ENCODE measurements at places on chromosomes 7 and 10.

DNA sequence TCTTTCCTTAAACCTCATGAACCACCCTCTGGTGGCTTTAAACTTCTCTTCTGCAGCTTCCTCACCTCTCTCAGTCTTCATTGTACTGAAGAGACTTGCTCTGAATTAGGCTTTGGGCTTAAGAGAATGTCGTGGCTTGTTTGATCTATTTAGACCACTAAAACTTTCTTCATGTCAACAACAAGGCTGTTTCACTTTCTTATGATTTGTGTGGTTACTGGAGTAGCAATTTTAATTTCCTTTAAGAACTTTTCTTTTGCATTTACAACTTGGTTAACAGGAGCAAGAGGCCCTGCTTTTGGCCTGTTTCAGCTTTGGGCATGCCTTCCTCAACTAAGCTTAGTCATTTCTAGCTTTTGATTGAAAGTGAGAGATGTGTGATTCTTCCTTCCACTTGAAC, 38.1 kb upstream of the CDHR3 start:
- DNase-seq: no peak

GRCh38 chr7:47783456-47784223, 164.6 kb downstream of the PKD1L1 start:
- DNase-seq: peak; percentile 49

GRCh38 chr10:26516540-26517101, 78.5 kb downstream of the APBB1IP start:
- DNase-seq: no peak

- no peak for DNase-seq
Observed at GRCh38 chr7:30301751-30302150, 17.4 kb downstream of the ZNRF2 start.

DNA sequence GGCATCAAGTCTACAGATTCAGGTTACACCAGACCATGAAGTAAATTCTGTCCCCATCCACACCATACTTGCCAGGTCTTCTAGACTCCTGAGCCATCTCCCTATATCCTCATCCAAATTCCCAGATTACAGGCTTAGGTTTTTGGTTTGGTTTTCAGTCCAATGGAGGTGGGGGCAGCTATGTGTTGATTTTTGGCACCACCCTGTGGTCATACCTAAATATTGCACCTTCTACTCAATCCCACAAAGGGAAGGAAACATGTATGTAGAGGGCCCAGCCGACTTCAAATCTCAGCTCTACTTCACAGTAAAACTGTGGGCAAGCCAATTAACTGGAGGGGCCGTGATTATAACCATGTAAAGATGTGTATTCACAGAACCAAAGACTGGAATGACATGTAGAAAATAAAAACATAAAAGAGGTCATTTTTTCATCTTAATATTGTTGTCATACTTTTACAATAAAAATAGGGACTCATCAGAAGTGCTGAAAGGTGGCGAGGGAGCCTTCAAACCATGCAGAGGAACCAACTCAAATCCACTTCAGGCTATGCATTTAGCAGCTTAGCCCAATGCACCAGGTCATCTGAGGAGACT, 19.8 kb downstream of the ERCC6 start:
- DNase-seq: peak; percentile 69

- DNase-seq: no peak
Observed at GRCh38 chr10:118586911-118587310, 8.5 kb downstream of the PRLHR start.
